ENCODE measurements at places on chromosomes 4 and X.

GRCh38 chr4:1994938-1995337 is 13.8 kb downstream of the NELFA start:
- DNase-seq = no peak

DNA sequence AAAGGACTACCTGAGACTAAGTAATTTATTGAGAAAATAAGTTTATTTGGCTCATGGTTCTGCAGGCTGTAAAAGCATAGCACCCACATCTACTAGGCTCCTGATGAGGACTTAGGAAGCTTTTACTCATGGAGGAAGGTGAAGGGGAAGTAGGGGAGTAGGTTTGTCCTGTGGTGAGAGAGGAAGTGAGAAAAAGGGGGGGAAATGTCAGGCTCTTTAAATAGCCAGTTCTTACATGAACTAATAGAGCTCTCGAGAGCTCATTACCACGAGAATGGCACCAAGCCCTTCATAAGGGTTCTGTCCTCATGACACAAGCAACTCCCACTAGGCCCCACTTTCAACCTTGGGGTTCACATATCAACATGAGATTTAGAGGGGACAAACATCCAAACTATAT is 125.5 kb upstream of the NRK start:
- no peak for DNase-seq

DNA sequence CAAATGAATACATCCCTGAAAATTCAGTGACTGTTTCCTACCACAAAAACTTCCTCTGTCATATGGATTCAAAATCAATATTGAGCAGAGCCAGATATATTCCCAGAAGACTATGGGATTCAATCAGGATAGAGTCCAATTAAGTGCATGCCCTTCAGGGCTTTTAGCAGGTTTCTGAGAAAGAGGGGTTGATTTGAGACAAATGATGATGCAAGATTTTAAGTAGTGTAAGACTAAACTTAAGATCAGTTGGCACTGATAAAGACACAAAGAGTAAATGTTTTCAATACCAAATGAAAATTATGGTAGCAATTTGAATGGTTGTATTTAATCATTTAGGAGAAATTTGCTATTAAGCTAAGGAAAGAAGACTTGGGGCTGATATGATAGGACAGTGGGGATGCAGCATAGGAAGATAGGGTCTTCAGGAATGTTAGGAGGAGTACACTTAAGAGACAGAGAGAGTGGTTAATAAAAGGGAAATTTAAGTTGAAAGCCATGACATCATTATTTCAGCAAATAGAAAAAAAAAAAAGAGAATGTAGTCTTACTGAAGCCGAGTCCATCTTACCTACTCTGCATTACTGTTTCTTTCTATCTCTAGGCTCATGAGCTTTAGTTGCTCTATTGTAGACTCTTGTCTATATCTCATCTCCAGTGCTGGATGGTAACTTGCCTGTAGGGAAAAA is 32.0 kb upstream of the XK start:
- no peak for DNase-seq

DNA sequence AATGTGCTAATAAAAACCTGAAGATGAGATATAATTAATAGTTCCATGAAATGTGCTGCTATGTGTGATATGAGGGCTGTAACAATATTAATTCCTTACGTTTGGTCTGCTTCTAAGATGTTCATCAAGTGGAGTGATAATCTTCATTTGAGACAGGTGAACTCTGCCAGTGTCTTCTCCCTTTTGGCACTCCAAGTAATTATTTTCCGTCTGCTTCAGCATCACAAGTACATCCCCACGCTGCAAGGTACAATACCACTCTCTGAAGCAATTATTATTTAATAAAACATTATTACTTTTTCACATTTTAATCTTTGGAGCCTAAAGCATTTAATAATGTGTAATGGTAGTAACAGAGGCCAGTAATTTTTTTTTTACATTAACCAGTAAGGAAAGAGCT is 44.4 kb downstream of the RPS3A start:
- no peak for DNase-seq

- DNase-seq = no peak
Measured at GRCh38 chr4:86554646-86555045, 39.5 kb upstream of the PTPN13 start.

- DNase-seq = no peak
Measured at GRCh38 chrX:132728296-132728695, 230.1 kb downstream of the HS6ST2 start.

GRCh38 chr4:53436251-53436650 is 58.8 kb downstream of the FIP1L1 start:
- DNase-seq = no peak

DNA sequence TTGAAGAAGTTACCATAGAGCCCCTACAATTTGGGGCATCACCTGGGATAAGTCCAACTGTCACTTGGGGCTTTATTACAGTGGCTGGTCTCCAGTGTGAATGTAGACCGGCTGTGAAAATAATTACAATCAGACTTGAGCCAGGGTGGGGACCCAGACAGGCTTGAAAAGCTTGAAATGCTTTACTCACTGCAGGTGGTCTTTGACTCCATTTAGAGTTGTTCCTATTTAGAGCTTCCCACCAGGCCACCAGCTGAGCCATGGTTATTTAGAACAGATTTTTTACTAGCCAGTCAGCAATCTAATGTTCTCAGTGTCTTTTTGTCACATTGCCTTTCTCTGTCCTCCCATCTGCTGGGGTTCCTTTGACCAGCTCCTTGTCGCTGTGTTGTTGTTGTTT is 5.7 kb downstream of the ARHGAP10 start:
- no peak for DNase-seq

GRCh38 chr4:69894186-69894585 is 34.2 kb upstream of the SULT1E1 start:
- no peak for DNase-seq

GRCh38 chr4:4202510-4202909 is 24.2 kb downstream of the OTOP1 start:
- no peak for DNase-seq

DNA sequence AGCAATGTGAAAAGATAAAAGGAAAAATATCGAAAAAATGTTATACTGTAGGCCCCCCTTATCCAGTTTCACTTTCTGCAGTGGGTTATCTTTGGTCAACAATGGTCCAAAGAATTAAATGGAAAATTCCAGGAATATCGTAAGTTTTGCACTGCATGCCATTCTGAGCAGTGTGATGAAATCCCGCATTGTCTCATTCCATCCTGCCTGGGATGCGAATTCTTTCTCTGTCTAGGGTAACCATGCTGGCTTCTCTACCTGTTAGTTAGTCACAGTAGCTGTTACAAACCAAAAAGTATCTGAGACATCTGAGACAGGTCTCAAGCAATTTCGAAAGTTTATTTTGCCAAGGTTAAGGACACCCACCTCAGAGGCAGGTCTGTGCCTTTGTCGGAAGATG is 170.3 kb downstream of the COX18 start:
- peak; percentile 11 for DNase-seq

GRCh38 chr4:182768838-182769237 is 148.3 kb downstream of the DCTD start:
- no peak for DNase-seq

DNA sequence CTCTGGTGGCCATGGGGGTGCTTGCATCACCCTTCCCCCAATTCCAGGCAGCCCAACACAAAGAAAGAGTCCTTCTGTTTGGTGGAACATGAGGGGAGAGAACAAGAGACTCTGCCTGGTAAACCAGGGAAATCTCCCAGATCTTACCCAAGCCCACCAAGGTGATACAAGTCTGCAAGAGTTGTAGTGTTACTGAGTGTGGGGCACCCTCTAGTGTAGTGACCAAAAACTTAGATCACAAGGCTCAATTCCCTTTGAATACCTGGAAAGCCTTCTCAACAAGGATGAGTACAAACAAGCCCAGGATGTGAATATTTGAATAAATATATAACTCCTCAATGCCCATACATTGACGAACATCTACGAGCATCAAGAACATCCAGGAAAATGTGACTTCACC is 64.7 kb downstream of the IL13RA2 start:
- DNase-seq = no peak

DNA sequence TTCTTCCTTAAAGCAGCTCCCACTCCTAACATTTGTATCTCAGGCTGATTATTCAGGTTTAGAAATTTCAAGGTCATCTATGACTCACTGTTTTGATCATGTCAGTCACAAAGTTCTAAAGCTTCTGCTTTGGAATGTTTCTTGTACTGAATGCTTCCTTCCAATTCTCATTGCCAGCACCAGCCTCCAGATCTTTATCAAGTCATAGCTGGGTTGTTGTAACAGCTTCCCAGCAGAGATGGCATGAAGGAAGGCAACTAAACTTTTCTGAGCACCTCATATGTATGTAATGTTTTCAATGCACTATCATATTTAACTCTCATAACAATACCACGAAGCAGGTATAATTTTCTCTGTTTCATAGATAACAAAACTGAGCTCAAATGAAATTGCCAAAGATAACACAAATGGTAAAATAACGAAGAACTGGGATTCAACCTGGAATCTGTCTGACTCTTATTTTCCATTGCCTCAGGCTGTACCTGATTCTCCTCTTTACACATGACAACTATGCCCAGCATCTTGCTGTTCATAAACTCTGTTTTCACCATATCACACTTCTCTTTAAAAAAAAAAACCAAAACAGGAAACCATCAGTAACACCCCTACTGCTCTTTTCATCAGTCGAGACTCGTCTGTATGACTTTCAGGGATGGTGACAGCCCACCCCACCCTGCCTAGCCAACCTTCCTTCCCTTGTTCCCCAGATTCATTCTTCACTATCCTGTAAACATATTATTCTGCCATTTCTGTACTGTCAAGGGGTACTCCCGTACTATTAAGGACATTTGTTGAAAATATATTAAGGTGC is 13.4 kb downstream of the TRPC3 start:
- no peak for DNase-seq

- no peak for DNase-seq
Measured at GRCh38 chrX:45261005-45261404, 60.3 kb upstream of the DIPK2B start.

GRCh38 chr4:76950956-76951671 is 1.6 kb downstream of the SEPTIN11 start:
- DNase-seq = peak; percentile 59

DNA sequence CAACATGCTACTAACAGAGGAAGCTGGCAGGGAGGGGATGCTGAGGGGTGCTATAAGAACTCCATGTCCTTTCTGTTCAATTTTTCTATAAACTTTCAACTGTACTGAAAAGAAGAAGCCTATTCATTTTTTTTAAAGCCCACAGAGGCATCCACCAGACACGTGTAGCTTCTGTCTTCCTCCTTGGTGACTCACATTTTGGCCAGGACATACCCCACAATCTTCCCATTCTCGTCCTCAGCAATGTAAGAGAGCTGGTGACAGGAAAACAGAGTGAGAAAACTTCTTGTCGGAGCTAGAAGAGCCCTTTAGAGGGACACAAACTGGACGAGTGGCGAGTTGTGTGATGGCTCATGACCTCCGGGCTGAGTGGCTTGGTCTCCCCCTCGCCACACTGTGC is 1.1 kb downstream of the NAA10 start:
- DNase-seq = peak; percentile 58

DNA sequence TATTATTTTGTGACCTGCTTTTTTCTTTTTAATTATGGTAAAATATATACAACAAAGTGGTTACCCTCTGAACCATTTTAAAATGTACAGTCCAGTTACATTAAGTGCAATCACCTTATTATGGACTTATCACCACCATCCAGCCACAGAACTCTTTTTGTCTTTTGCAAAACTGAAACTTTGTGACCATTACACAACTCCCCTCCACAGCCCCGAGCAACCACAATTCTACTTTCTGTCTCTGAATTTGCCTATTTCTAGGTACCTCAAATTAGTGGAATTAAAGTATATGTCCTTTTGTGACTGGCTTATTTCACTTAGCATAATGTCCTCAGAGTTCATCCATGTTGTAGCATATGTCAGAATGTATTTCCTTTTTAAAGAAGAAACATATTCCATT is 39.3 kb upstream of the WWC2 start:
- DNase-seq = no peak

GRCh38 chr4:52990706-52991105 is 128.6 kb downstream of the RASL11B start:
- no peak for DNase-seq

DNA sequence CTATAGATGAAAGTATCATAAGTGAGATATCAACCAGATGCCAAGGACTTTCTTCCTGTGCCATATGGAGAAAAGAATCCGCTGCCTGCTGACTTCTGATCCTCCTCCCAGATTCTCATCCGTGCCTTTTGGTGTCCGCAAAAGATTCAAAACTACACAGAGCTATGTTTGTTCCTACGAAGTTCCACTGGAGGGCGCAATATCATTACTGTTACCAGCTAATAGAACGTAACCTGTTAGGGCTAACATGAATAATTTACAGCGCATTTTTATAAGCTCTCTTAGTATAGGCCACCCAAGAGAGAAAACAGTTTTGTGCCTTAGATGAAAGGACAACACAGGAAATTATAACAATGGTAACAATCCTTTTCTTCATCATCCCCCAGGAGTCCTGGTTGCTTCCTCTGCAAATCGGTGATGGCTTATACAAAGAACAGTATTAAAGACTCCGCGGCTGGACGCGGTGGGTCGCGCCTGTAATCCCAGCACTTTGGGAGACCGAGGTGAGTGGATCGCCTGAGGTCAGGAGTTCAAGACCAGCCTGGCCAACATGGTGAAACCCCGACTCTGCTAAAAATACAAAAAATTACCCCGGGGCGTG is 22.8 kb upstream of the CENPVL3 start:
- peak; percentile 71 for DNase-seq

- no peak for DNase-seq
Measured at GRCh38 chr4:102007959-102008425, 217.5 kb downstream of the BANK1 start.

DNA sequence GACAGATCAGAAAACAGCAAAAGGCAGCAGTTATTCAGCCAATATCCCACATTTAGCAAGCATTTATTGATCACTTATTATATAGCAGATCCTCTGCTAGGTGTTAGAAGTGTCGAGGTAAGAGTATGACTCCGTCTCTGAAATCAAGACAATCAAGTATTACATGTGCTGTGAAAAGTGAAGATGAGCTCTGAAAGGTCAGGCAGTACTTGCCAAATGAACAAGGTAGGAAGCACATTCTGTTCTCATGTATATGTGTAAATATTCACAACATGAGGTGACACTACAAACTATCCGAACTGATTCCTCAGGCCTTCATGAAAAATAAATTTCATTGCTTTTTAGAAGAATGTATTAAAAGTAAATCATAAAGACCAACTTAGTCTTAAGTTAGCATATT is 15.3 kb downstream of the ATP1B4 start:
- no peak for DNase-seq

- peak; percentile 5 for DNase-seq
Measured at GRCh38 chrX:38108364-38108763, 102.0 kb downstream of the SYTL5 start.

GRCh38 chr4:174117445-174117844 is 166.0 kb downstream of the FBXO8 start:
- DNase-seq = no peak

All from cardiac fibroblast (primary cell).